ENCODE measurements at places on chromosomes 2 and 18. TPM values are rescaled to one million over a fixed set of nuclear protein-coding genes. Genes with fewer than 3 reads are reported as not detected.

Gene FBXO41
- polyA plus RNA-seq = 3.5 TPM

Gene RNU2-63P
- not detected for polyA plus RNA-seq

Gene GCG
- not detected for polyA plus RNA-seq

Gene UGT1A10
- not detected for polyA plus RNA-seq

- DNase-seq = no peak
These were observed 27.1 kb downstream of the PSD4 start for GRCh38 chr2:113200736-113201490.

DNA sequence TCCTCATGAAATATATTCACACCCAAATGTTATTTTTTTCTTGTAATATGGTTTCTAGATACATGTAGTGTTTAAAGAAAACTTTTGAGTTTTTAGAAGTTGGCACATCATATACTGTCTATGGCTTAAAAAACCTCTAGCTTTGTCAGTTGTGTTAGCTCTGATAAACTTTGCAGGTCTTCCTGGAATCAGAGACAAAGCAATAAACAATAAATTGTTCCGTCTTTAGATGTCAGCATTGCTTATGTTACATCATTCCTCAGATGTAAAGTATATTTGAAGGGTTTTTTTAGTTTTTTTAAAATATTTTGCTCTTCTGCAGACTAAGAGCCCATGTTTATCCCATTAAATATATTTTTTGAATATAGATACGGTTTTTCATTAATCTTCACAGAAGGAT lies 145.1 kb downstream of the GPD2 start:
- DNase-seq = no peak

- no peak for DNase-seq
These were observed 386.2 kb downstream of the SOX11 start for GRCh38 chr2:6078414-6078813.

DNA sequence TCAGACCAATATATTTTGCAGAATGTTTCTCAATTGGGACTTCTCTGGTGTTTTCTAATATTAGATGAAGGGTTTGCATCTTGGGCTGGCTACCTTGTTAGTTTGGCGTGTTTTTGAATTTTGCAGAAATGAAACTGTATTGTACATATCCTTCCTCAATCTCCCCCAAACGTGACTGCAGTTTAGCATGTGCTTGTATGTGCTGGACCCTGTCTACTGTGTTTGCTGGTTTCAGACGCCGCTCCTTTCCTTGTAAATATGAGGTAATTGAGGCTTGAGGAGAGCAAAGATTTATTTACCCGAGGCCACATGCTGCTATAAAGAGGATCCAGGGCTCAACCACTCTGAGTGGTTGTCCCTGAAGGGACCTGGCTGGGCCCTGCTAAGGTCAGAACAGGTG lies 57.2 kb downstream of the NGEF start:
- no peak for DNase-seq

- DNase-seq = no peak
These were observed 53.4 kb upstream of the IL1RL1 start for GRCh38 chr2:102258025-102258385.

- no peak for DNase-seq
These were observed 192.1 kb upstream of the CXCR4 start for GRCh38 chr2:136310005-136310495.

DNA sequence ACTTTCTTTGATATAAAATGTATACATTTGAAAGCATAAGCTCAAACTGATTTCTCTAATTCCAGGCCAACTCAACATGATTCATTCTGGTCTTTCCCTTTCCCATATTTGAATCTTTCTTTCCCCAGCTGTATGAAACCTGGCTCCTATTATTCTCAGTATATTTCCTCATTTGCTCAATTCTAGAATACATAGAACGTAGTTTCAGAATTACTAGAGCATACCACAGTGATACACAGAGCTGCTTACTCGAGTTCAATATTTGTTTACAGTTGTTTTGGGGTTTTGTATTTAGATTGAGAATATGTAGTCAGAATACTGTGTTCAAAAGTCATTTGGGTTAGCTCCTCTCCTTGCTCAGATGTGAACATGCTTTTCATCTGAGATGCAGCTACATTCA lies 43.0 kb downstream of the TNFRSF11A start:
- no peak for DNase-seq

GRCh38 chr2:30798536-30798991 lies 8.7 kb downstream of the CAPN13 start:
- DNase-seq = peak; percentile 17
